Hippocampal formation (tissue), 2 donors: ENCODE measurements at places on chromosomes 16 and 17.

GRCh38 chr17:49521471-49522356, 26.6 kb downstream of the NGFR start:
- DNase-seq: no peak

DNA sequence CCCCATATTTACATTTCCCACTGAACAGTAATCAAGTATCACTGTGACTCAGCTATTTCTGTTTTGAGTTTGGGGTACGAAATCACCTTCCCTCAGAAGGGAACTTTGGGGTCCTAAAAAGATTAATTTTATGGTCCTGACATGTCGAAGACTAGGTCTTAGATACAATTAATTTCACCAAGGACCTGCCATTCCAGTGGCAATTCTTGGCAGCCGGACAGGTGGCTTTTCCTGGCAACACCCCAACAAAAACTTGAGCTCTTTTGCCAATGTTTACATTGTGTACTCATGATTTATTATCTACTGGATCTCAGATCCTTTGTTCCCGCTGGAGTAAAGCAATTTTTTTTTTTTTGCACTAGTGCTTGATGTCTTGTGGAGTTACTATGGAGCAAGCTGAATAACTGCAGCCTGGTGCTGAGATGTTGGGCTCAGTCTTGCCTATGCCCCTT, 14.4 kb downstream of the SLFN5 start:
- no peak for DNase-seq

- DNase-seq: no peak
Observed at GRCh38 chr16:4694642-4695451, 1.5 kb downstream of the NUDT16L1 start.

DNA sequence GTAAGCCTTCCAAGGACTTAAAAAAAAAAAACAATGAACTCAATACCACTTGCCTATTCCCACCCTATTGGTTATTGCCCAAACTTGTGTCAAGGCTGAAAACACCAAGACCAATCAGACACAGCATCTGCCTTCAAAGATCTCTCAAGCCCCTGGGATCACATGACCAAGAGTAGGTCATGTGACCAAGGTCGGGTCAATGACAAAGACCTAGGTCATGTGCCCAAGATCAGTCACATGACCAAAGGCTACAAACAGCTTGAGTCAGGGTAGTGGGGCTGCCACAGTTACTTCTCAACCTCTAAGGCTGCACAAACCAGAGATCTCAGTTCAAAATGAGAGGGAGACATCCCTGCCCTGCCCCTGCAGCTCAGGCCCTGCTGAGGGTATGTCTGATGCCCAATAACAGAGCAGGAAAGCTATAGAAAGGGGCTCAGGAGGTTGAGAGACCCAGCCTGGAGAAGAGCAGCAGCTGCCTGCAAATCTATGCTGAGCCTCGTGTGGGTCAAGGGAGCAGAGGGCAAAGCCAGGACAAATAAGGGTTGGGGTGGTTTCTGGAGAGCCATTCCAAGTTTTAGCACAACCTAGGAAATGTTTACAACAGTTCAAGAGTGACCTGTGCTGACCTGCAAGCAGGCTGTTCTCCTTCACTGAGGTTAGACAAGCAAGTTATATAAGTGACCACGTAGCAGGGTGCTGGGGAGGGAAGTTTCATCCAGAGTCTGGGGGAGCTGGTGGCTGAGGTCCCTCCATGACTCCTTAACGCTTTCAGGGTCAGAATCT, 48.8 kb downstream of the PIMREG start:
- DNase-seq: no peak

DNA sequence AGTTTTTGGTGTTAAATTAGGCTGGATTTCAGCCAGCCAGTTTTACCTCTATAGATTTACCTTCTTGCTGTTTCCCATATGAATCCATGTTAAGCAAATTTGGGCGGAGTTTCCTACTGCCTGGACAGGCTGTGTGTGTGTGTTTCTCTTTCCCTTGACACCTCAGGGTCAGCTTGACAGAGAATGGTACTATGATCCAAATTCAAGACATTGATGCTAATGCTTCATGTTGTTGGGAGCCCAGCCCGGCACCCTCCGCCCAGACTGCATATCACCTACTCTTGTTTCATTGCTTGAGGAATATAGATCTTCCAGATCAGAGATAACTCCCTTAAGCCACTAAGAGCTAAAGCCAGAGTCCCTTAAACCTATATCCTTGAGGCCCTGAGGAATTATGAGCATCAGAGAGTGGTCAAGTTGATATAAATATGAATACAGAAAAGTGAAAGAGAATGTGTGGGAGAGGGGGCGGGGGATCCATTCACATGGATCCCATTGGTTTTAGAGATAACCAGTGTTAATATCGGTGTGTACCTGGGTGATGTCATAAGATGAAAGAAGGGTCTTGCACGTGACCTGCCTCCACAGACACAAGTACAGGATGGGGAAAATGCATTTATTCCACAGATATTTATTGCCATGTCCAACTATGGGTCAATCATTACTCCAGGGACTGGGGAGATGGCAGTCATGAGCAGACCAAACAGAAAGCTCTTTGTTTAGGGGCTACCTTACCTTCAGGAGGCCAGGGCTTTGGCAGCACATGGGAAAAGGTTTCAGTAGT, 69.7 kb downstream of the WIPI1 start:
- no peak for DNase-seq

DNA sequence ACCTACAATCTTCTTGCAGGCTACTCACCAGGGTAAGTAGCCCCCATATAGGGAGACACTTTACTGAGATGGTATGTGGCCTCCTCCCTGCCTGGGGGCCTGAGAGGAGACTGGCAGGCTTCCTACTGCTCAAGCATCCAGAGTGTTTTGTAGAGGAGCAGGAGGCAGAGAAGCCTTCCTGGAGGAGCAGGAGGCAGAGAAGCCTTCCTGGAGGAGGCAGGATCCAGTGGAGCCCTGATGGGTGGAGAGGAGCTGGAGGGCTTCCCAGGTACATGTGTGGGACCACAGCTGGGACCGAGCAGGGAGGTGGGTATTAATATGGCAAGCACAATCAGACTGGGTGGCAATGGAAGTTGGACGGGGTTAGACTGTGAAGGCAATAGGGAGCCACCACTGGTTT, 2.1 kb upstream of the ADGRG5 start:
- no peak for DNase-seq

- no peak for DNase-seq
Observed at GRCh38 chr17:78804777-78805176, 22.7 kb upstream of the CYTH1 start.
